ENCODE measurements at places on chromosomes 4 and X. TPM values are rescaled to one million over a fixed set of nuclear protein-coding genes. Genes with fewer than 3 reads are reported as not detected.

Gene ODAPH
- not detected for polyA plus RNA-seq

Gene MID1
- polyA plus RNA-seq = 0.23 TPM

Gene MSX1
- polyA plus RNA-seq = not detected

Gene C1QTNF7
- polyA plus RNA-seq = not detected

Gene FDCSP
- not detected for polyA plus RNA-seq

Gene FGB
- not detected for polyA plus RNA-seq

Gene TMEM271
- not detected for polyA plus RNA-seq

Gene GAGE13
- not detected for polyA plus RNA-seq

Gene IBSP
- not detected for polyA plus RNA-seq

Gene DUSP9
- polyA plus RNA-seq = not detected

Gene KLB
- 0.21 TPM for polyA plus RNA-seq

DNA sequence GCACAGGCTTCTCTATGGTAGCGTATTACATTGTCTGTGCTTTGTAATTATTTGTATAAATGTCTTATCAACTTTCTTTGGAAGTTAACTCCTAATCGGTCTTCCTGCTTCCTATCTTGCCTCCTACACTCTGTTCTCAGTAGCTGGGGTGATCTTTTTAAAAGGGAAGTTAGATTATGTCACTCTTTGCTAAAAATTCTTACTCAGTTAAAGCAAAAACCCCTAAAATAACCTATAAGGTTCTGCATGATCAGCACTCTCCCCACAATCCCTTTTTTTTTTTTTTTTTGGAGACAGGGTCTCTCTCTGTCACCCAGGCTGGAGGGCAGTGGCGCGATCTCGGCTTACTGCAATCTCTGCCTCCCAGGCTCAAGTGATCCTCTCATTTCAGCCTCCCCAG lies 2.6 kb upstream of the PRPS1 start:
- no peak for DNase-seq

DNA sequence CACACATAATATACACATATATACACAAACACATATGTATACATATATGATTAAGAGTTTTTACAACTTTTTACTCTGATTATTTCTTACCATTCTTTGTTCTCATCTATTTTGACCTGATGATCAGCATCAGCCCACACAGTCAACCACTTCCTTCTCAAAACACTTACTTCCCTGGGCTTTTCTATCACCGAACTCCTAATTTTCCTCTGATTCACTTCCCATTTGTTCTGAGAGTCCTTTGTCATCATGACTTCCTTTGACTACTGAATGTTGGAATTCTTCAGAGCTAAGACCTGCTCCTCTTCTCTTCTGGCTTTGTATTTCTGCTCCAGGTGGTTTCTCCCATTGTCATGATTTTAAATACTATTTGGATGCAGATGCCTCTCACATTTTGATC lies 209.5 kb upstream of the AFF2 start:
- DNase-seq = no peak

DNA sequence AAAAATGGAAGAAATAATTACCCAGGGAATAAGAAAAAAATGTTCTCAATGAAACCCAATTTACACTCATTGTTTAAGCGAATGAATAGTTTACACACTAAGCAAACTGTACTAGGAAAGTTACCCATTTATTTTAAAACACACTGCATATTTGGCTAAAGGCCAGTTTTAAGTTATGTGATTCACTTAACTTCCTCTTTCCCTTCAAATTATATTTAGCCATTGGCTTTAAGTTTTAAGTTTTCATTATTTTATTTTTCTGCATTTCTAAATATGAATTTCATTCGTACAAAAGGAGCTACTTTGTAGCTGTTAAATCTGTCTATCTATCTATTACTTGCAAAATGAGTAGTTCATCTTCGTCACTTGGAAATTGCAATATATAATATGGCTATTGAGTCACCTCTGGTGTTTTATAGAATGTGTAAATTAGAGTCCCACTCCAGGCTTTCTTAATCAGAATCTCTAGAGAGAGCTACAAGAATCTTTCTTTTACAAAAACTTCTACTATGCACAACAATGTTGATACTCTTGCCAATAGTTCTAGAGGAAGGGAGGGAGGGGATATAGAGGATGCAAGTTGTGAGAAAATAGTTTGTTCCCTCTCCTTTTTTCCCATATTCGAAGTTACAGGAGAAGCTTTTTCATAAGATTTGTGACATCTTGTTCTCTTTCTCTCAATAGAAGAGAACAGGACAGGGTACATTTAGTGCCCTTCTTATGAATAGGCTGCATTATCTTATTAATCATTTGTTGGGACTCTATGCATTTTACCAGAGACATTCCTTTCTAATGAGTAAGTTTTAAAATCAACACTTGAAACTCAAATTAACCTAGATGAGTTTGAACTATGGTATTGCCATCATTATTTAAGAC lies 41.8 kb downstream of the SULT1B1 start:
- no peak for DNase-seq

DNA sequence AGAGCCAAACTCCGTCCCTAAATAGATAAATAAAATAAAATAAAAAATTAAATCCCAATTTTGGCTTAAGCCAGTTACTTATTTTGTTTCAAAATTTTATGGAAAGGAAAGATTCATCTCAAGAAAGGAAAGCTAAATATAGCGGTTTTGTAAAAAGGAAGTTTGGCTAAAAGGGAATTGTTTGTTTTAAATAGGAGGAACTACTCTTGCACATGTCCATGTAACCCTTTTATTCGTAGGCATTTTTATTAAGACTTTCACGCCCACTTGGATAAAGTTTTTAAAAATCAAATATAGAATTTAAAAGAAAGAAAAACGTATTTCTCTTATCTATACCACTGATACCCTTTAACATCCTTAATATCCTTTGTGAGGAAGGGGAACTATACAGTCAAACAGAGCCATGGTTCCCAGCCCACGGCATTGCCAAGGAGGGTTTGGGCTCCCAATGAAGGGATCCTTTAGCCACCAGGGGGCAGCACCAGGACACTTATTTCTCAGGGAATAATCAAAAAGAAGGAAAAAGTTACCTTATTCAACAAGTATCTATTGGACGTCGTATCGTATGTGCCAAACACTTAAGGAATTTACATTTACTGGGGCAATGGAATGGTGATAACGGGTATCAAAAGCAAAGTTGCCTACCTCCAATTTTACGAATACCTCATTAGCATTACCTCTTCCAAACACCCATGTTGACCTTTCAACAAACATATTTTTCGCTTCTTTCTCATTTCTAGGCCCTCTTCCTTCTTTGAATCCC lies 27.7 kb downstream of the CDKN2AIP start:
- DNase-seq = peak; percentile 63

GRCh38 chr4:80610845-80611677 lies 275.5 kb downstream of the CFAP299 start:
- DNase-seq = peak; percentile 63

GRCh38 chrX:74526764-74527163 lies 87.7 kb downstream of the RLIM start:
- DNase-seq = no peak

GRCh38 chr4:101667348-101667747 lies 123.2 kb upstream of the BANK1 start:
- DNase-seq = no peak

- no peak for DNase-seq
These were observed 552 bp downstream of the SLC25A14 start for GRCh38 chrX:130340271-130340670.

GRCh38 chr4:53315300-53315699 lies 50.6 kb downstream of the SCFD2 start:
- no peak for DNase-seq

DNA sequence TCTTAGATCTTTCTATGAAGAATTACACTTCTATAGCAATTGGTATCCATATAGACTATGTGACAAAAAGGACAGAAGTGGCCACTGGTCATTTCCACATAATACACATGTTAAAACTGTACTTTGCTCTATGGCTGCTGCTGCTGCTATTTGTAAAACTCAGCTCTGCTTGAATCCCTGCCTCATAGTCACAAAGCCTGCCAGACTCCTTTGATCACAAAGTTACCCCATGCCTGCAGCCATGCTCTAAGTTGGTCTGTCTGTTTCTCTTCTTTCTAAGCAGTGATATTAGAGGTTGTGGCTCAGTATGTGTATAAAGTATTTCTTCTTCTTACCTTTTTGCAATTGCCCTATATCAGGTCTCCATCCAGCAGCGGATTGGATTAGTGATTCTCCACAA lies 210.9 kb downstream of the GRID2 start:
- DNase-seq = no peak

GRCh38 chr4:117328333-117328732 lies 243.0 kb upstream of the TRAM1L1 start:
- no peak for DNase-seq

- no peak for DNase-seq
These were observed 122.1 kb upstream of the DIPK2B start for GRCh38 chrX:45322820-45323219.

DNA sequence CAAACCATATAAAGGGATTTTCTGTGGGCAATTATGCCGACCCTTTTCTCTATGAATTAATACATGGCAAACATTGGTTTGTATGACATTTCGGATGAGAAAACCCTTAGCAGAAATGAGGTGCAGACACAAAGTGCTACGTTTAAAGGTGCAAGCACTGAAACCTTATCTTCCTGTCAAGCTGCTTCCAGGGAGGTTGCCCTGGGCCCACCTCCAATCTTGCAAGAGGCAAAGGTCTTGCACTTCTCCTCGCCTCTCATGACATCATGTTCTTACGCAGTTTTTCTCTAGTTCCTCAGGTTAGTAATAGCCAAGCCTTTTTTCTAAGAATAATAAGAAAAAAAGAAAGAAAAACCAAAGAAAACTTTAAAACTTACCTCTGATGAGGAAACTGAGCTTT lies 220.1 kb downstream of the DHX15 start:
- no peak for DNase-seq

GRCh38 chr4:91527056-91527455 lies 776.7 kb upstream of the GRID2 start:
- DNase-seq = no peak

DNA sequence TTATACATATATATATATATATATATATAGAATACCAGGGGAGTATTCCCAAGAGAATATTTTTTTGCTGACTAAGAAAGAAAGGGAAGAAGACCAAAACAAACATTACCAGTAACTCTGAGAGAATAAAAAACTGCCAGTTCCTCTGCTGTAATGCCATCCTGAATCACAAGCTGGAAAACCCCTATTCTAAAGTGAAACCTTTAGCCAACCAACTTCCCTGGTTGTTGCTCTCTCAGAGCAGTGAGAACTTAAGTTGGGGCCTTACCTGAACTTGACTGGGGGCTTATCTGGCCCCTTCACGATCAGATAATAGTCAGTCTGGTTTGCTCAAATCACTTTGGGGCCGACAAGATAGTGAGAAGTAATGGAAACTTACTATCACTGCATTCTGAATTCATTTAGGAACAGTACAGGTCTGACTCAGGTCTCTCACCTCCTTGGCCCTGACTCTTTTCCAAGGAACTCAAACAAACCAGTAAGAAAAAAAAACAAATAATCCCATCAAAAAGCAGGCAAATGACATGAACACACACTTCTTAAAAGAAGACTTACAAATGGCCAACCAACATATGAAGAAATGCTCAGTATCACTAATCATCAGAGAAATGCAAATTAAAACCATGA lies 62.5 kb downstream of the CD40LG start:
- DNase-seq = peak; percentile 39

DNA sequence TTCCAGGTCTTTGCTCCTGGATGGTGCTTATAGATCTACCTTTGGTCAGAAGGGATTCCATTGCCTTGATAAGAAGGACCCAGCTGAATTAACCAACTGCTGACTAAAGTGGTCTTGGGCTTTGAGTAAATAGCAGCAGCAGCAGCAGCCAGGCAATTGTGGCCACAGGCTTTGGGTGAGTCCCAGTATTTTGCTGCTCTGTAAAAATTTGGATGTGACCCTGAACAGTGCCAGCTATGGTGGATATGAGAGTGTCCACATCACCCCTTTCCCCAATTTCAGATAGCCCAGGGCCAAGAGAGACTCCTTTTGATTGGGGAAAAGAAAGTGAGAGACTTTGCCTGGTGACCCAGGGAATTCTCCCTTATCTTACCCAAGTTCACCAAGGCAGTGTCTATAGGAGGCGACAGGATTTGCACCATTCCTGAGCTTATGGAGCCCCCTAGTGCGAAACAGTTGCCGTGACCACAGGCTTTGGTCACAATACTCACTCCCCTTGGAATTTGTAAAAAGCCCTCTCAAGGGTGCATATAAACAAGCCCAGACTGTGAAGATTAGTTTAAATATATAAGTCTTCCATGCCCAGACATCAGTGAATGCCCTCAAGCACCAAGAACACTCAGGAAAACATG lies 518.0 kb downstream of the TMA16 start:
- peak; percentile 18 for DNase-seq

DNA sequence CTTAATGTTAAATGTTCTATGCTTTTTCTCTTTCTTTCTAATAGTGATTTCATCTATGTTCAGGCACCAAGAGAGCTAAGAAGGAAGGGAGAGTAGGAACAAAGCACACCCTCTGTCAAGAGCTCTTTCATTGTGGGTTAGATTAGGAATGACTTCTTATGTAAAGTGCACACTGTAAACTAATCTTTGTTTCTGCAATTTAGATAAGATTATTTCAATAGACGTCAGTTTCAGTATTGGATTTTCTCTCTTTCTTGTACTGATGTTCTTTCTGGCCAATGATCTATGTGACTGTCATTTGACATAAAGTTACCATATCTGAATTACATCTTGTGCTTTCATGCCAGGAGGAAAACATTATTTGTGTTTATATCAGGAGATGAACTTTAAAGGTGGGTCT lies 48.2 kb downstream of the ATOH1 start:
- no peak for DNase-seq

GRCh38 chr4:93657527-93657926 lies 171.0 kb upstream of the ATOH1 start:
- no peak for DNase-seq

DNA sequence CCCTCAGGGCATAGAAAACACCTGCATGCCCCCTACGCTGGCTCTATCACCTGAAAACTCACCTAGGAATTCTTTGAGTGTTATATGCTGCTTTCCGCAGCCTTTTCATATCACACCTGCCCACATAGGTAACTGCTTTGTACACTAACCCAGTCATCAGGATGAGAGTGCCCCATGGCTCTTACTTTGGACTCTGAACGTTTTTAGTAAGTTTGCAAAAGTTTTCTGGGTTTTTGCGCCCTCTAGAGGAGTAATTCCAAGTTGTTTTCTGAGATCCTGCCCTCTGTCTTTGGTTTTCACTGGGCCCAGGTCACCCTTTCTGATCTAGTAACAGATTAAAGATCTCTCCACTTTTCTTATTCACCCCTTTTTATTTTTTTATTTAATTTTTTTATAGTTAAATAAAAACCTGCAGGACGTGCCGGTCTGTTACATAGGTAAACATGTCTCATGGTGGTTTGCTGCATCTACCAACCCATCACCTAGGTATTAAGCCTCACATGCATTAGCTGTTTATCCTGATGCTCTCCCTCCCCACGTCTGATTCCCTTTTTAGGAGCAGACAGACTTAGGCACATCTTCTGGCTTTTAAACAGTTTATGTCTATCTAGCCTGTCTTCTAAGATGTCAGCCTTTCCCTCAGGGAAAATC lies 139.2 kb downstream of the NWD2 start:
- no peak for DNase-seq

GRCh38 chr4:155973639-155974475 lies 20.2 kb upstream of the CTSO start:
- DNase-seq = no peak
